HT-29 (cell line): ENCODE measurements at places on chromosomes 7 and 10. TPM values are rescaled to one million over a fixed set of nuclear protein-coding genes. Genes with fewer than 3 reads are reported as not detected.

SYT15B gene
- not detected in 2 replicates for total RNA-seq

NANOS1 gene
- 3.1 and 4.8 TPM in 2 replicates for total RNA-seq

PRKCQ gene
- total RNA-seq = 0.03 and 0.21 TPM in 2 replicates

FAM149B1 gene
- 4.3 and 10.8 TPM in 2 replicates for total RNA-seq

- DNase-seq = peak; percentile 97
Observed at GRCh38 chr10:94402204-94402842, at the start of gene TBC1D12. Gene TBC1D12 (plus strand): TSS chr10:94402541. CDS start chr10:94402614, 73 bp downstream.

GRCh38 chr7:151059367-151060112 is at the start of gene SLC4A2:
Gene SLC4A2 (plus strand): TSS chr7:151059589. CDS start chr7:151061988, 2,399 bp downstream.
- peak; percentile 89 for DNase-seq

DNA sequence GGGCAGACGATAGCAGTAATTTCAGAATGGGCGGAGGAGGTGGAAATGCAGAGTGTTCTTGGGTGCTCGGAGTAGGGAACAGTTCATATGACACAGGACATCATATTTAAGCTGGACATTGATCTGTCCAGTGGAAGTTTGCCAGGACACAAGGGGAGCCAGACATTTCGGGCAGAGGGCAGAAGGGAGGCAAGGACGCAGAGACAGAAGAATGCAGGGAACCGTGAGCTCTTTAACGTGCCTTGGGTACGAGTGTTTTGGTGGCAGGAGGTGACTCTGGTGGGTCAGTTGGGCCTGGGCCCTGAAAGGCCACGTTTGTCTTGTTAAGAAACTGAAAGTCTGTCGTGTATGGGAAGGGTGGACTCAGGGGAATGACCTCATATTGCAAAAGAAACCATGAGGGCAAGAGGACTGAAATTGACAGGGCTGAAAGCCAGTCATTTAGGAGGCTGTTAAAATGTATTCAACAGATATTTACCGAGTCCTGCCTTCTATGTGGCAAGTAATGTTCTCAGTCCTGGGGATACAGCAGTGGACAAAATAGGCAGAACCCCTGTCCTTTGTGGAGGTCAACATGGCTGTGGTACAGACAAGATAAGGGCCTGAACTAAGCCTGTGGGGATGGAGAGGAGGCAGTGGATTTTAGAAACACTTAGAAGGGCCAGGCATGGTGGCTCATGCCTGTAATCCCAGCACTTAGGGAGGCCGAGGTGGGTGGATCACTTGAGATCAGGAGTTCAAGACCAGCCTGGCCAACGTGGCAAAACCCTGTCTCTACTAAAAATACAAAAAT is 2.2 kb downstream of the OPTN start:
- no peak for DNase-seq

- DNase-seq = no peak
Observed at GRCh38 chr7:124390301-124390700, 357.4 kb upstream of the TMEM229A start.

- DNase-seq = no peak
Observed at GRCh38 chr10:114654822-114655575, 3.1 kb downstream of the ABLIM1 start.

DNA sequence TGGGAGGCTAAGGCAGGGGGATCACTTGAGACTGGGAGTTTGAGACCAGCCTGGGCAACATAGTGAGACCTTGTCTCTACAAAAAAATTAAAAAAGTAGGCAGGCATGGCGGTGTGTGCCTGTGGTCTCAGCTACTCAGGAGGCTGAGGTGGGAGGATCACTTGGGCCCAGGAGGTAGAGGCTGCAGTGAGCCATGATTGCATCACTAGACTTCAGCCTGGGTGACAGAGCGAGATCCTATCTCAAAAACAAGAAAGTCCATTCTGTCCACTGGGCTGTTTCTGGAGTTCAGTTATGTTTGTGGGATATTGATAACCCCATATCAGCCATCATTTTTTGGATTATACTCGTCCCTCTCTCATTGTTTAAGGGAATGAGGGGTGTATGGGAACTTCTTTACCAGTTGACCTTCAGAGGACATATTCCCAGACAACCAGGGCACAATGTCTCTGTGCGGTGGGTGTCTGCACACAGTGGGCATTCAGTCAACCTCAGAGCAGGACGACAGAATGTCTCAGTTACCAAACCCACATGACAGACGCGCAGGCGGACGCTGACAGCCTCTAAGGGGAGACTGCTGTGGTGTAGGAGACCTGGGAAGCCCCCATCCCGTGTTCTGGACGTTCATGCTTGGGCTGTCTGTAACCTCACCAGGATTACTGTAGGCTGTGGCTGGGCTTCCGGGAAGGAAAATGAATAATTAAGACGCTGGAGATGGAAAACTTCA is 69.4 kb downstream of the CARD11 start:
- DNase-seq = no peak

DNA sequence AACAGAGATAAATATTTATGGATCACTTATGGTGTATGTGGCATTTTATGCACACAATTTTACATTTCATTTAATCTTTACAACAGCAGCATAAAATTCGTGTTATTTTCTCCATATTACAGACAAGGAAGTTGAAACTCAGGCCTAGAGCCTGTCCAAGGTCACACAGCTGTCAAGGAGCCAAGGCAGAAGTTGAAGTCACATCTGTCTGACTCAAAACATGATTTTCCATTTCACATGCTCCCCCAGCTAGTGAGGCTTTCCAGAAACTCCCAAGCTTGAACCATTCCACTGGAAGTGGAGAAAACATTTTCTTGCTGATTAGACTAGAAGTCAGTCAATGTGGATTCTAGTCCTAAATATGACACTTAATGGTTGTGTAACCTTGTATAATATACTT is 110.5 kb downstream of the HECTD2 start:
- no peak for DNase-seq

DNA sequence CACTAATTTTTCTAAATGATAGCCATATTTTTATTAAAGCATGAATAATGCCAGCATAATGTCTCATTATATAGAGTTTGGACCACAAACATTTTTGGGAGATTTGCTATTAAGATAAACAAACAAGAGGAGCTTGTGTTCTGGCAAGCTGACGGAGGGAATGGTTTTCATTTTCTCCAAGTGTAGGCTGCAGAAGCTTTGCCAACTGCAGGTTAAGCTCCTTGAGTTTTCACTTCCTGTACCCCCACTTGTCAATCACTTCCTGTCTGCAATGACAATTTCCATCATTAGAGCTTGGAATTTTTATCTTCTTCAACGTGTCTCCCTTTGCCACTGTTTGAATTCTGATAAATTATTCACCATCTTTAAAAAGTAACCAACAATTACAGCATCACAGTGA is 13.4 kb downstream of the EBF3 start:
- no peak for DNase-seq

DNA sequence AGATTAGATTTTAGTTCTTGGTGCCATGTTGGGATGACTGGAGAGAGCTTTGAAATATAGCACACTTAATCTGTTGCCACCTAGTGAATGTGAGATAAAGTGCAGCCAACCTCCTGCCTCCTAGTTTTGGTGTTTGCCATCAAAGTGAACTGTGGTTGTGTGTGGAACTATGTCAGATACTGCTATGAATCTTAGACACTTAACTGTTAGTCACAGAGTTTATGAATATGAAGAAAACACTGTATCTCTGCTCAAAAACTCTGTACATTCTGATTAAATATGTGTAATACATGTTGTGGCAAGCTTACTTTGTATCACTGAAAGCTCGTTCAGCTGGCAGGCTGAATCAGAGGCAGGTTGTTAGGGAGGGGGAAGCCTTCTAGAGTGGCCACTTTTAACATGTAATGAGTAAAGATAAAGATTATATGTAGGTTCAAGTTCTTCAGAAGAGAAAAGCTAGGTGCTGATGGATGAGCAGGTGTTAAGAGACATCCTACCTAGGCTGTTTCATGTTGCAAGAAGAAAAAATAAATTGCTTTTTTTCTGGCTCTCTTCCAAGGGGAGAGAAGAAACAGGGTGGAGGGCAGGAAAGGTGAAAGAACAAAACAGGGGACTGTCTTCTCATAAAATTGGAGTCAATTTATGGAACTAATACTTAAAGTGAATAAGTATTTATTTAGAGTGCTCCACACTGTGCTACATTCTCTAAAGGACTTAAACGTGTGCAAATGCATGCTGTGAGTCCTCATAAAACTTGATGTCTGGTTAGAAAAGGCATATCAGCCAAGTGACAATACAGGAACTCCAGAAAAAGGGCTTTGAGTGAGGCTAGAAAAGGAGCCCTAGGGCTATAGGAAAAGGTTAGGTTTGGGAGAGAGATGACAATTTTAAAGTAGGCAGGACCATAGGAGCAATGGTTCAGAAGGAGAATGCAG is 14.1 kb upstream of the LAMB1 start:
- peak; percentile 69 for DNase-seq
